Renal cortex interstitium (tissue), 15 donors: ENCODE measurements at places on chromosomes 2 and 18. TPM values are rescaled to one million over a fixed set of nuclear protein-coding genes. Genes with fewer than 3 reads are reported as not detected.

- DNase-seq: no peak
Observed at GRCh38 chr2:165198181-165198580, 5.7 kb downstream of the SCN3A start.

GRCh38 chr18:40608226-40608625 is 1346.8 kb upstream of the PIK3C3 start:
- DNase-seq: no peak

Gene TLX2
- 0.23 TPM for polyA plus RNA-seq

- DNase-seq: no peak
Observed at GRCh38 chr2:1728821-1729220, 15.5 kb downstream of the PXDN start.

Gene SH3BP4
- polyA plus RNA-seq: 37.9 TPM

Gene LAMA1
- 75.5 TPM for polyA plus RNA-seq

GRCh38 chr2:39018638-39019037 is 102.2 kb downstream of the SOS1 start:
- DNase-seq: no peak

GRCh38 chr2:173017646-173018420 is 57.8 kb upstream of the MAP3K20 start:
- no peak for DNase-seq

DNA sequence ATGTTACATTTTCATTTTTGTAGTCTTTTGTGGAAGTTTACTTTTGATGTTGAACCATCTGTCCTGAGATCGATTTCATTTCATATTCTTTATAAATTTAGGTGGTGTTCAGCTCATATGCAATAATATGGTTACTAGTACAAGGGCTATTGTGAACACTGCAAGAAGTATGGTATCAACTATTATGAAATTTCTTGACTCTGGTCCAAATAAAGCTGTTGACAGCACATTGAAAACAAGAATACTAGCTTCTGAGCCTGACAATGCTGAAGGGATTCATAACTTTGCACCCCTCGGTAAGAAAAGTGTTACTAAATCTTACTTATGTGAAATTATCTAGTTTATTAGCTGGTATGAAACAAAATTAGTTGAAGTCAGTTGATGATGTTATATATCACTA is 124.9 kb upstream of the TTC27 start:
- DNase-seq: no peak

GRCh38 chr2:44940732-44941464 is 604 bp upstream of the SIX3 start:
- no peak for DNase-seq

GRCh38 chr2:45821558-45822271 is 170.2 kb downstream of the PRKCE start:
- no peak for DNase-seq

Gene ARHGAP15
- 3.2 TPM for polyA plus RNA-seq

Gene CHRNG
- polyA plus RNA-seq: 1.1 TPM

Gene SIX2
- 28.7 TPM for polyA plus RNA-seq

DNA sequence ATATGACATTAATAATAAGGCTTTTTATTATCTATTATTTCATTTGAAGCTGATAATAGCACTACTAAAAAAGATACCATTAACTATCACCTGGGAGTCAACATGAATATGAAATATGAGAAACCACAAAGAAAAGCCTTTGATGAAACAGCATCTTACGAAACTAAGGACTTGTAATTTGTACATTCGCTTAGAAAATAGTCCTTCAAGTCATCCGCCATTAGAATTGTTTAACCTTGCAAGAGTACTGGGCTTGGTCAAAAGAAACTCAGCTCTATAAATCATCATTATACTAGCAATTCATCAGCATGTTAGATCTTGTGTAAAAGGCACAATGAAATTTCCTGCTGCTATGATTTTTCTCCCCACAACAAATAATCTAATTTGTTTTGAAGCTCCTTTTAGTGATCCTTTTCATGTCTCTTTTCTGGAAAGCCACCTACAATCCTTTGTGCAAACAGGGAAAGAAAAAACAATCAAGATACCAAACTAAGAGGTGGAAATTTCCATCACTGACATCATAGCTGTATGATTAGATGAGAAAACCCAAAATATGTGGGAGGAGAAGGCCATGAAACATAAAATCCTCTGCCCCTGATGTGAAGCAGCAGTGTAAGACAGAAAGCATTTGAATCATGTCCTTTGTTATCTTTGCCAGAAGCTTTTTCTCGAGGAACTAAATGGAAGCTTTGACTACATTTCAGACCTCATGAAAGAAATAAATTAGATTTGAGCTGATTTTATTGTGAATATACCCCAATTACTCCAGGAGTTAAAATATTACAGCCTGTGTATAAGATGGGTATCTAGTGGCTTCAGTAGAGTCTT is 31.2 kb downstream of the SCN9A start:
- DNase-seq: no peak

- no peak for DNase-seq
Observed at GRCh38 chr2:40404517-40404916, 47.4 kb downstream of the SLC8A1 start.
